NB4 (cell line): ENCODE measurements at places on chromosomes 13 and 19.

DNA sequence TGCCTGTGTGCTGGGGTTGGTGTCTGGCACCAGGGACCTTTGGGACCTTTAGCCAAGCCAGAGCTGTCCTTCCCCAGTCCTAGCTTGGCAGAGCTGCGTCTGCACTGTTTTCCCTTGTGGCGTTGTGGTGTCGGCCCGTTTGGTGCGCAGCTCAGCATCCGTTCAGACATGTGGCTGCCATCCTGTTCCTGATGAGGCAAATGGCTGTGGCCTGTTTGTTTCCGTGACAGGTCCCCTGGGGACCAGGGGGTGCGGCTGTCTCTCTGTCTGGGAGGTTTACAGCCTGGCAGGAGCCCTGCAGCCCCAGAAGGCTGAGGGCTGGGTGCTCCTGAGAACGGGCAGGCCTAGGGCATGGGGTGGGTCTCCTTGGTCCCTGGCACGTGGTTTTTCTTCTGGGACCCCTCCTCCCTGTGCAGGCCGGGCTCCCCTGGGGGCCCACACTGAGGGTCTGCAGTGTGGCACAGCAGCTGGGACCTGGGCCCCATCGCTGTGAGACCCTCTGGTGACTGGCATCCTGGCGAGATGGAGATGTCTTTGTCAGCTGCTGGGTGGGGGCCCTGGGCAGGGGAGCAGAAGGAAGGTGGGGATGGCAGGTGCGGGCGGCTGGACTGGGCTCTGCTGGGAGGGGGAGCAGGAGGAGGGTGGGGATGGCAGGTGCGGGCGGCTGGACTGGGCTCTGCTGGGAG, 4.0 kb downstream of the SPPL2B start:
- DNase-seq: peak; percentile 94

GRCh38 chr19:43759515-43759914, 4.8 kb upstream of the SMG9 start:
- no peak for DNase-seq

DNA sequence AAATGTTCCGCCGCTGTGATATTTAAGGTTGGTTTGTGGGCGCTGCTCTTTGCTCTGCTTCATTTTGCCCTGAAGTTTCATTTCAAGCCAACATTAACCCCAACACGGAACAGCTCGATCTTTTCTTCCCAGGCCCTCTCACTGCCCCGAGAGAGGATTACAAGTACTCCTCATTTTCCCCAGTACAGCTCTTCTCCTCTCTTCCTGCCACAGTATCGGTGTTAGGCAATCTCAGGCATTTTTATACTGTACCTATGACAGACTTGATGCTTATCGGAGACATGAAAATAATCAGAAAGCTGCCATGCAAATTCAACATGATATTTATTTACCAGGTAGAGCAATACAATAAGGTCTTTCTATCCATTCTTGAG, 1.3 kb upstream of the EDNRB start:
- DNase-seq: no peak

- DNase-seq: no peak
Observed at GRCh38 chr19:40641281-40641680, 40.1 kb downstream of the LTBP4 start.

DNA sequence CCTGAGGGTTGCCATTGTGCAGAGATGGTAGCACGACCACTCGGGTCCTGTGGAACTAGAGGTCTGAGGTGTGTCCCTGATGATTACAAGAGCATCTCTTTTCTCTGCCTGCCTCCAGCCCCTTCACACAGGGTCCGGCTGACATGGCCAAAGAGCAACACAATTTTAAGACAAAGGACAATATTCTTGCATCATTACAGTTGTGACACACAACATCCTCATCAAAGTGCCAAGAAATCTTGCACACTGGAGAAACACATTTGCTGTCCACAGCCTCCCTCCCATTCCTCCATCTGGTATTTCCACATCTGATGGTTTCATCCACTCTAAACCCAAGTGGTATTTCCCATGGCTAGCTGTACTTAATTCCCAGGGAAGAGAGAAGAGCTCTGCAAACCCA, 12.8 kb downstream of the COL4A1 start:
- no peak for DNase-seq

- no peak for DNase-seq
Observed at GRCh38 chr19:31572102-31572975, 223.1 kb upstream of the TSHZ3 start.

DNA sequence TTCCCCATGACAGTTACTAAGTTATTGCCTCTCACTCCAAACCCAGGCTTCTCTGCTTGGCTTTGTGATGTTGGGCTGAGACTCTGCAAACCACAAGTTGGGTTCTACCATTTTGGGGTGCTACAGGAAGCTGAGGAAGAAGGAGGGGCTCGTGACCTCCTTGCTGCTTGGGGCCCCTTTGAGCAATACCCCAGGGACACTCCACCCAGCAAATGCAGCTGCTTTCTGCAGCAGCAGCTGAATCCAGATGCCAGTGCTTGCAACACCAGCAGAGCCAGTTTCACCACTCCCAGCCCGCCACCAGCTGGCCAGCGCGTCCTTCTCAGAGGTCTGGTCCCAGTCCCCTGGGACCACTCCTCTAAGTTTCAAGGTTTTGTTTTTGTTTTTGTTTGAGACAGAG, 22.0 kb upstream of the UBAC2 start:
- peak; percentile 97 for DNase-seq

DNA sequence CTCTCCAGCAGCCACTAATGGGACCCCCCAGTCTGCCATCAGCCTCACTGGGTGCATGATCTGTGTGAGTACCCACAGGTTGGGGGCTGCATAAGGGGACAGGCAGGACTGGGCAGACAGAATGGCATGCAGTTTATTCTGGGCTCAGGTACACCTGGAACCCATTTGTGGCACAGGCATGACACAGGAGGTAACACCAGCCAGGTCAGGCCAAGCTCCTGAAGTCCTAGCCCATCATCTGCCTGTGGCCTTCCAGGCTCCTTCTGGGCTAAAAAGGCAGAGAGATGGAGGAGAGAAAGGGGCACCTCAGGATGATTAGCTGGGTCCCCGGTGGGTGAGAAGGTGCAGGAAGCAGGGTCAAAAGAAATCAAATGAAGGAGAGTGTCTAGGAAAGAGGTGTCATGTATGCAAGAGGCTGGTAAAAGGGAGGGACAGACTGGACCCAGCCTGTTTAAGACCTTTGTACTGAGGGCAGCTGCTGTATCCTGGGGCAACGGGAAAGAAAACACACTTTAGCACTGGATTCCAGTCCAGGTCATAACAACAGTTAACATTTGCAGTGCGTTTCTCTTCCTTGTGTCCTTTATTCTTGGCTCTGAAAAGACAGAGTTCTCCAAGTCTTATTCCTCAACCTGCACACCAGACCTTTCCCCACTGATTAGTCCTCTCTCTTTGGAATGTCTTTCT, 20.2 kb upstream of the DGKH start:
- DNase-seq: no peak

GRCh38 chr13:32025730-32026129, 5.8 kb upstream of the FRY start:
- no peak for DNase-seq

DNA sequence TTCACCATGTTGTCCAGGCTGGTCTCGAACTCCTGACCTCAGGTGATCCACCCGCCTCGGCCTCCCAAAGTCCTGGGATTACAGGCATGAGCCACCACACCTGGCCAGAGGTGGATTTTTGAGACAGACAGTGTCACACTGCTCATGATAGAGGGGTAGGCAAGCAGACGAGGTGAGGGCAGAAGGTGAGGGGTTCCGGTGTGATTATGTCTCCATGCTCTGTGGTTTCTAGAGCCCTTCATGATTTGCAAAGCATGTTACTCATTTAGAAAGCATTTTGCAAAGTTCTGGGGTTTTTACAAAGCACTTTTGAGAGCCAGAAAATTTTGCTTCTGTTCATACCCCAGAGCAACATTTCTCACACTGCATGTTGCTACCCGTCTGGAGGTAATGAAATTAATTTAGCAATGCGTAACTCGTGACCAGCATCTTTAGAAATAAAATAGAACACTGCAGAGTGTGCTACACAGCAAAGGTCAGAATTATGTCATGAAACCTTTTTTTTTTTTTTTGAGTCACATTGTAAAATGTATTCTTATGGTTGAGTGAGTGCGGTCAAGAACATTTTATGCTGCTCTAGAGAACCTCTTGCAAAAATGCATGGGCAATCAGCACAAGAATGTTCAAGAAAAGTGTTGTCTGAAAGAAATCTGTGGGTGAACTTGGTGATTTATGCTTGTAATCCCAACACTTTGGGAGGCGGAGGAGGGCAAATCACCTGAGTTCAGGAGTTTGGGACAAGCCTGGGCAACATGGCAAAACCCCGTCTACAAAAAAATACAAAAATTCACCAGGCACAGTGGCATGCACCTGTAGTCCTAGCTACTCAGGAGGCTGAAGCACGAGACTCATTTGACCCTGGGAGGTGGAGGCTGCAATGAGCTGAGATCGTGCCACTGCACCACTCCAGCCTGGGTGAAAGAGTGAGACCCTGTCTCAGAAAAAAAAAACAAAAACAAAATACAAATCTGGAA, 58.0 kb downstream of the MAP4K1 start:
- DNase-seq: no peak

GRCh38 chr13:63578796-63579195, 2163.1 kb upstream of the PCDH20 start:
- no peak for DNase-seq

DNA sequence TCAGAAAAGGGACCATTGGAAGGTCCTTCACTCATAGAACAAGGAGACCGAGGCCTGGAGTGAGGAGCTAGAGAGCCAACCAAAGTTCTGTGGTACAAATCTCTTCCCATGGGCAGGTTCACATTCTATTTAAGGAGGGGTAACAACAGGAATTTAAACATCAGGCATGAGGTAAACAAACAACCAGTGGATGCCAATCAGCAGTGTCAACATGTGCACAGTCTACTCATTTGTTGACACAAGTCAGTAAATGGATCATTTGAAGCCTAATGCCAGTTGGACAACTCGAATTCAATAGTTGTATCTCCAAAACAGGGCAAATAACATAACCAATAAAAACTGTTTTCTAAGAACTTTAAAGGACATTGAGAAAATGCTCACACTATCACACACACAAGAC, 6.3 kb upstream of the DOCK9 start:
- DNase-seq: no peak

DNA sequence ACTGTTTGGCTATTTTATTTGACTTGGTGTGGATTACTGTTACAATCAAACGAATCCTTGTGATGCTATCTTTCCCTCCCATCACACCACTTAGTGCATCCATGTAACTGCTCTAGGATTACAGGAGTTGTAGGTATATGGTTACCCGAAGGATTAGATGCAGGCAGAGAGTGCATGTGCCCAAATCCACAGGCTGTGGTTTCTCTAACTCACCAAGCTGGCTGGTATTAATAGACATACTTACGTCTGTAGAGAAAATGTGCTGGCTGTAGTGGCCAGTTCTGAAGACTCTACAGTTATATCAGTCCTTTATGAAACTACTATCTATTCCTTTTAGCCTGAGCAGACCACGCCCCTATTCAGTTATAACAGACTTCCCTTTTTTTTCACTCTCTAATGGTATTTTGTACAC, 1.1 kb upstream of the HMGB1 start:
- peak; percentile 87 for DNase-seq

GRCh38 chr19:50550594-50550966, 17.7 kb downstream of the LRRC4B start:
- DNase-seq: no peak

DNA sequence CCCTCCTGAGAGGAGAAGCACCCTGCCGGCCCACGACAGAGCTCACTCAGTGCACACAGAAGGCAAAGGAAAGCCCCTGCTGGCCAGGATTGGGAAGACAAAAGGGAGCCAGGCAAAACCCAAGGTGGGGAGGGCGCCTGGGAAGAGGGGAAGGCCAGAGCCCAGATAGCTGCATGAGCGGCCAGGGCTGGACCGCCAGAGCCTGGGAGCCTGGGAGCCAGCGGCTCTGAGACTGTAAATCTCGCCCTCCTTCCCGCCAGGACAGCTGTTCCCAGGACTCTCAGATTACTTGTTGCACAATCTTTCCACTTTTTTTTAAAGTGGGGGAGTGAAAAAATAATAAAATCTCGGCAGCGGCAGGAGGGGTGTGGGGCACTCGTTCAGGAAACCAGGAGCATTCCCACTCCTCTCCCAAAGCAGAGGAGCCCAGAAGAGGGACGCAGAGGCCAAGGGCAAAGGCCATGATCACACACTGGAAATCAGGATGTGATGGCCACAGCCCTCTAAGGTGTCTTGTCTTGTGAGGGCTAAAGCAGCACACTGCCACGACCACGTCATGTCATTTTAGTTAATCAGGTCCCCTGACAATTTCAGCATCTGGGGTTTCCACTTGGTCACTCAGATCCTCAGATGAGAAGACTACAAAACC, 19.6 kb upstream of the EPHX3 start:
- DNase-seq: no peak

GRCh38 chr19:16064209-16064889, 11.9 kb upstream of the TPM4 start:
- no peak for DNase-seq

DNA sequence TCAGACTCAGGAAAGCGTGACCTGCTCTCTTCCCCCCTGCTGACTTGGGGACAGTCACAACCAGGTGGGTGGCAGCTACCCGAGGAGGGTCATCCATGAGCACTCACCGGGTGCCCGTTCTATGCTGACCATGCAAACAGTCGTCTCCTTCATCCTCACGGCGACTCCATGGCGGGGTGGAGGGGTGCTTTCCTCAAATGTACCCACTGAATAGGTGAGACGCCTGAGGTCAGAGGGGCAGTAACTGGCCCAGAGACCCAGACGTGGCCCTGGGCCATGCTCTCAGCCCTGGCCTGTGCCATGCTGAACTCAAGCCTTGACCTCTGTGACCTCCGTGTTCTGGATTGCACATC, 59.2 kb upstream of the TPM4 start:
- DNase-seq: no peak

DNA sequence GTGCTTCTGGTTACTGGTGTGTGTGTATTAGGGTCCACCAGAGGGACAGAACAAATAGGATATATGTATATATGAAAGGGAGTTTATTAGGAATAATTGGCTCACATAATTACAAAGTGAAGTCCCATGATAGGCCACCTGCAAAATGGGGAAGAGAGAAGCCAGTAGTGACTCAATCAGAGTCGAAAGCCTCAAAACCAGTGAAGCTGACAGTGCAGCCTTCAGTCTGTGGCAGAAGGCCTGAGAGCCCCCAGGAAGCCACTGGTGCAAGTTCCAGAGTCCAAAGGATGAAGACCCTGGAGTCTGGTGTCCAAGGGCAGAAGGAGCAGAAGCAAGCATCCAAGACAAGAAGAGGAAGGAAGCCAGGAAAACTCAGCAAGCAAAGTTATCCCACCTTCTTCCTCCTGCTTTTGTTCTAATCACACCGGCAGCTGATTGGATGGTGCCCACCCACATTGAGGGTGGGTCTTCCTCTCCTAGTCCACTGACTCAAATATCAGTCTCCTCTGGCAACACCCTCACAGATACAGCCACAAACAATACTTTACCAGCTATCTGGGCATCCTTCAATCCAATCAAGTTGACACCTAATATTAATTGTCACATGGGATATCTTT, 21.7 kb upstream of the SCEL start:
- peak; percentile 22 for DNase-seq

GRCh38 chr13:99501848-99502301, 603 bp downstream of the TM9SF2 start:
- peak; percentile 46 for DNase-seq

DNA sequence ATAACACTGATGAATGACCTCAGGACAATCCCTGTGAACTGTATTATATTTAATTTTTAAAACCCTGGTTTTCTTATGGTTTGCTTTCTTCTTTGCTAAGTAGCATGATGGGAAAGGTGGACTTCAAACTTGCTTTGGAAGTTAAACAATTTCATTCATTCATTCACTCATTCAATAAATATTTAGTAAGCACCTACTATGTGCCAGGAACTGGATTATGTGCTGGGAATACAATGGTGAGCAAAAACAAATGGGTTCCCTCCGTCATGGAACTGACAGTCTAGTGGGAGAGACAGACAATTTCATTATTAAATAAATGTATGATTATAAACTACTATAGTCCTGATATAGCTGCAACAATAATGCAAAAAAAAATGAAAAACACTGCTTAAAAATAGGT, 70.3 kb downstream of the USP12 start:
- no peak for DNase-seq
